ENCODE measurements at places on chromosomes 11 and 22.

- DNase-seq = no peak
Measured at GRCh38 chr11:113133071-113133470, 171.9 kb downstream of the NCAM1 start.

GRCh38 chr11:96238563-96239135, 104.3 kb downstream of the MAML2 start:
- no peak for DNase-seq

GRCh38 chr11:69700278-69701140, 3.3 kb downstream of the FGF19 start:
- no peak for DNase-seq

DNA sequence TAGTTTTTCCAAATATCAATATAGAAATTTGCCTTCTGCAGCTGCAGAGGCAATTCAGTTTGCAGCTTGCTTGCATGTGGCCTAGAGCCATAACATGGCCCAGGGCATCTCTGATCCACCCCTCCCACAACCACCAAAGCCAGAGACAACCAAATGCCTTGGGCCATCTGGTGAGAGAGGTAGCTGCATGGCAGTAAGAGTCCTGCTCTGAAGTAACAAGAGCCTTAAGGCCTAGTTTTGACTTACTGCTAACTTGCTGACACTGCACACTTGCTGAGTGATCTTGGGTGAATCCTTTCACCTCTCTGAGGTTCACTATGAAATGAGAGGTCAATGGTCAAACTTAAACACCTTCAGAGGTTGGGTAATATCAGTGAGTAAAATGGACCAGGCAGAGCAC, 4.9 kb upstream of the SPECC1L start:
- no peak for DNase-seq

DNA sequence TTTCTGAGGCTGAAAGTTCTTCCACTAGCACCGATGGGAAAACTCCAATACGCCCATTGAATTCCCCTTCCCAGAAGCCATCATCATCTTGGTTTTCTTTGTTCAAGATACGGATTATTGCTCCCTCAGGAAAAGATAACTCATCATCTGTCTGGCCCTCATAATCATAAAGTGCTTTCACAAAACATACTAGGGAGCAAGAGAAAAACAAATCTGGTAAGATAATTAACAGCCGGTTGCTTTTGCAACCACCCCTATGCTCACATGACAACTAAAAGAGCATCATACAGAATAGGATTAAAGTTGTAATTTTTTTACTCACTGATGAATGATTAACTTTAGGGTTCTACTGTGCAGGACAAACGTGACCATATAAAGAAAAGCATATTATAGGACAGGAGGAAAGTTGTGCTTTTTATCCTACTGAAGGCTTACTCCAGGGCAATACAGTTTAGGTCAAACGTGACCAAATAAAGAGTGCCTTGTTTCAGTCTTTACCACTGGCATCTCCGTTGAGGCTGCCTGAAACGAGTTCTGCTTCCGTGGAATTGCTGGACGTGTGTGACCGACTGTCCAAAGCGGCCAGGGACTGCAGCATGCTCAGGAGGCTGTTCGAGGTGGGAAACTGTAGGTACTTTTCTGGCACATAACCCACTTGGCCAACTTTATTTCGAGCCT, 28.6 kb downstream of the ATG16L2 start:
- no peak for DNase-seq

DNA sequence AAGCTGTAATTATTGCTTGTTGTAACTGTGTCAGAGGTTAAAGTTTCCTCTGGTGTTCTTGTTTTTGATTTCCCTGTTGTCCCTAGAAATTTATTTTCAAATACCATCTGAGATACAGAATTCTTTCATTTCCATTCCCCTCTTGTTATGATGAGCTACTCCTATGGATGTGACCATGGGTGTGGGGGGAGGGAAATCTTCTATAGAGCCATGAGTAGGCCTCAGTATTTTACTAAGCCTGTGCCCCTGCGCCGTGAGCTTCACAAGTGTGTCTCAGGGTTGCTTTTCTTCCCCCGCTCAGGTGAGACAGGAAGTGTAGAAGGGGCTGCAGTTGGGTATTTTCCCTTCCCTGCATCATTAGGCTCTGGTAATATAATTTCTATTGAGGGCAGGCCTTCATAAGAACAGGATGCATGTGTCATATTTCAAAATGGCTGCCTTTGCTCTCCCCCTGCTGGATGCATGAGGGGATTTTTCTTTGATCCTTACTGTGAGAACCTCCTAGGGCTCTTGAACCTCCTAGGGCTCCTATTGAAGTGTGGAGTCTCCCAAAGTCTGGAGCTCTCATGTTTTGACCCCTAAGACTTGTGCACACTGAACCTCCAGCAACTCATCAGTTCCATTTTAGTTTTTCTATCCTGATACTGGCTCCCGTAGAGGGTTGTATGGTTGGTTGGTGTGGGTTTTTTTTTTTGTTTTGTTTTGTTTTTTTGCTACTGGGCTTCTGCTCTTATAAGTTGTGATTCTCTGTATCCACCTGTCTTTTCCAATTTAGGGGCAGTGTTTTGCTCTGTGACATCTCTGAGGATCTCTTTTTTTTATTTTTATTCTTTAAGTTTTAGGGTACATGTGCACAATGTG, 658.2 kb downstream of the NTM start:
- DNase-seq = no peak

- peak; percentile 59 for DNase-seq
Measured at GRCh38 chr11:723120-723883, 17.3 kb downstream of the EPS8L2 start.

DNA sequence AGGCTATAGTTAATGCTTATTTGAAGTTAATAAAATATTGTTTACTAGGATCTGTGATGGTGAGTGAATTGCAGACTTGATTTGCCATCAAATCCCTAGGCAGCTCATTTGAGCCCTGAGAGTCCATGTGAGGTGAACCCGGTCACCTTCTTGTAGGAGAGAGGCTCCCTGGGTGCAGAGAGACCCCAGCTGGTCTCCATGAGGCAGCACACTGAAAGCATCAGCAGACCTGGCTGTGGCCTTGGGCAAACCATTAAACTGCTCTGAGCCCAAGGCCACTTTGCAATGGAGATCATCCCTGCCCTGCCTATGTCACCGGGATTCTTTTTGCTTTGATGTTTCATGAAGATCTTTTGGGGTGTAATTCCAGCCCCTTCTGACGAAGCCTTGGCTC, 125.2 kb downstream of the MICAL2 start:
- DNase-seq = no peak

- peak; percentile 93 for DNase-seq
Measured at GRCh38 chr22:46674367-46674781, 54.2 kb downstream of the GRAMD4 start.

DNA sequence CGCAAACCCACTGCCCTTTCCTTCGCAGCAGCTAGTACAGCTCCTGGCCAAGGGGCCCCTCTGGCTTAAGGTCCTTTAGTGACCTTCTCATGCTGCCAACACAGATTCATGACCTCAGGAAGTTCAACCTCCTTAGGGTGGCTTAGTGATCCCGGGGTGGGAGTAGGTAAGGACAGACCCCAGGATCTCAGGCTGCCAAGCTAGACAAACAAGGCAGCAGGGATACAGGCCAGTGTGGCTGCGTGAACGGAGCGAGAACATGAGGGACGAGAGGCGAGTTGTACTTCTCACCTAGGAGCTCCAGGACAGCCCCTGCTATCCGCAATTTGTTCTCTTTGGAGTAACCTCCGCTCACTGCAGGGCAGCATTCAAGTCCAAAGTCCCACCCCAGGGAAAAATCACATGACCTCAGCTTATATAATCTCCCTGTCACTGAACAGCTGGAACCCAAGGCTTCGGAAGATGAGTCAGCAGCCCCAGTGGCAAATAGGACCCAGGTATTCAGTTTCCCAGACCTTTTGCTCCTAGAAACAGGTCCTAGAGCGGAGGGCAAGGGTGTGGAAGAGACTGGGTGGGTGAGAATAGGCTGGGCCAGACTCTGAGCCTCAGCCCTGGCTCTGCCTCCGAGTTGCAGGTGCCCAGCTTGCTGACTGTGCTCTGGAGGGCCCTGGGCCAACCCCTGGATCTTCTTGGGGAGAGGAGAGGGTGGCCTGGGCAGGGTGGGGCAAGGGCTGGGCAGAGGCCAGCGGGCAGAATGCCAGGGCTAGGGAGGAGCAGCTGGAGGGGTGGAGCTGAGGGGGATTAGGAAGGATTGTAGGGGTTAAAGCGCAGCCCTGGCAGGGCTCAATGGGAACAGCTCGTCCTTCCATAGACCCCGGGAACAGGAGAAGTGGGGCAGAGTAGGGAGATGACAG, 13.1 kb downstream of the USP2 start:
- no peak for DNase-seq

DNA sequence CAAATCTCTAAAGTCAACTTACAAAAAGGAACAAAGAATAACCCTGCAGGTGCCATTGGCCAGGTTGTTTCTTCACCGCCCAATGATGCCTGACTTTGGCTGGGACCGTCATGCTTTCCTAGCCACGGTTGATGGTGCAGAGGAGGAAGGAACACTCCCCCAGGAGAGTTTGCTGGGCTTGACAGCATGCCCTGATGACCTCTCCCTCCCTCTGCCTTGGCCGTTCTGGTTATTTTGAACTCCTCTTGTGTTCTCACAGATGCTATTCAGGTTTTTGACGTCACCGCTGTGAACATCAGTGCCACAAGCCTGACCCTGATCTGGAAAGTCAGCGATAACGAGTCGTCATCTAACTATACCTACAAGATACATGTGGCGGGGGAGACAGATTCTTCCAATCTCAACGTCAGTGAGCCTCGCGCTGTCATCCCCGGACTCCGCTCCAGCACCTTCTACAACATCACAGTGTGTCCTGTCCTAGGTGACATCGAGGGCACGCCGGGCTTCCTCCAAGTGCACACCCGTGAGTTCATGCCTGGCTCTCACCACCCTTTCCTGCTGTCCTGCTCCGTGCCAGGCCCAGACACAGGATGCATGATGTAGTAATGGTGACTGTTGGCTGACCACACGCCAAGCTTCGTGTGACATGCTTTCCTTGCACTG, 89.0 kb upstream of the OR4B1 start:
- DNase-seq = no peak

DNA sequence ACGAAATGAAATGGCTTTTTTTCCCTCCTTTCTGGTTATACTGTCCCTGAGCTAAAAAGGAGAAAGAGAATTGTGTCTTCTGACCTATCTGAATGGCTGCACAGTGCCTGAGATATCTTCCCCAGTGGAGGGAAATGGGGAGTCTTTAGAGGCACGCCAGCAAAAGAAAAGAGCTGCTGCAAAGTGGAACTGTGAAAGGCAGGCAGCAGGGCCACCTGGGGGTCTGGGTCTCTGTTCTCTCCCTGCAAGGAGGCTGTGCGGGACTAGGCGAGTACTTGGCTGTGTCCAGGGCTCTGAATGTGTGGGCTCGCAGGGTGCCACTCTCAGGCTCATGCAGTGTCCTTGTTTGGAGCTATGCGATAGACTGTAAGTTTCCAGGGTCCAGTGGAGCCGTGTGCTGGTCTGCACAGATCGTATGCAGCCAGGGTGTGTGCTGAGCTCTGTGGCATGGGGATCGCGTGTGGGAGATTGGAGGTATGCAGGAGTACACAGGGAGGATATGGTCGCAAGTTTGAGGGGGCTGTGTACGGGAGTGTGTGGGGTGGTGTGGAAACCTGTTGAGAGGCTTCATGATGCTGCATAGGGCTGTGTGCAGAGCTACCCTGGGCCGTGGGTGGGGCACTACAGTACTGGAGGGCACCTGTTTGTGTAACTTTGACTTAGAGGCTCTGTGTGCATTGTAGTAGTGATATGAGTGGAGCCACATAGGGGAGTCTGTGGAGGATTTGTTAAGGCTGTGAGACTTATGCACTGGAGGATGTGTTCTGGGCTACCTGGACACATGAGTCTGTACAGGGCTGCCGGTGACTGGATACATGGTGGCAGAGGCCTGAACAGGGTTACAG, 70.1 kb upstream of the OLFML1 start:
- DNase-seq = no peak

DNA sequence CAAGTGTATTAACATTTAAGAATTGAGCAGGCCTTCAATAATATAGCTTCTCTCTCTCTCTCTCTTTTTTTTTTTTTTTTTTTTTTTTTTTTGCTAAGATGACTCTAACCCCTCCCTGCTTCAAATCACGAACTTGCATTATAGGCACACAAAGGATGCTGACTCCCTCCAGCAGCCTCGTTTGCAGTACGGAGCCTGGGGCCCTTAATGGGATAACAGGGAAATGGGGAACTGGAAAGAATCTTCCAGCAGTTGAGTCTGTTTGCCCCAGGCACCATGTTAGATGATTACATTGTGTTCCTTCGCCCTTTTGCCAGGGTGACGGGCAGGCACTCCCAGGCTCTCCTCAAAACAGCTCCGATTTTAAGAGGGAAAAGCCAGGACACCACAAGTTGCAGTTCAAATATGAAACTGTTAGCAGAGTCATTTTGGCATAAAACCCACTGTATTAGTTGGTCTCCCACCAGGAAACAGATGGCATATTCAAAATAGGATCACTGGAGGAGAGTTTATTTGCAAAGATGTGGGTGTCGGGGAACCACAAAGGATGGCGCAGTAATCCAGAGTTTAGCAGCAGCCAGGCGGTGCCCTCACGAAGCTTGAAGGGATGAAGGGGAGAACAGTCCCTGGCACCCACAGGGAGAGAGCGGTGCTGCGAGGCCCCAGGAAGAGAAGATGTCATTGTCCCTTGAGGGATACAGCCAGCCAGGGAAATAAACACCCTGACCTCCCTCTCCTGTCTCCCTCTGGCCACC, 26.5 kb upstream of the TREH start:
- no peak for DNase-seq

- no peak for DNase-seq
Measured at GRCh38 chr11:44746894-44747293, 20.1 kb downstream of the TSPAN18 start.

- no peak for DNase-seq
Measured at GRCh38 chr11:27159335-27159679, 118.7 kb downstream of the BBOX1 start.

DNA sequence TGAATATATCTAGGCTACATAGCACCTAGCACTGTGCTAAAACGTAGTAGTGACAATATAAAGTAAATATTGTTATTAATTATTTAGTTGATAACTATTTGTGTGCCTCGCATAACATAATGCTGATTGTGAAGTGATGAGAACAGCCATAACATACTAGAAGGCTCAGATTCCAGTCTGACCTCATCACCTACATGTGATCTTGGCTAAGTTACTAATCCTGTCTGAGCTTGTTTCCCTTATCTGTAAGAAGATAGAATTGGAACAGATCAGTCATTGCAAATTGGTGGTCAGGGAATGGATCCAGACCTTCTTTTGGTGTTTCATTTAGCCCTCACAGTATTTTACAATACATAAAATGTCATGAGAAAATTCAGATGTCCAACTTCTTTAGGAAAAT, 103.4 kb upstream of the SEZ6L start:
- DNase-seq = no peak

DNA sequence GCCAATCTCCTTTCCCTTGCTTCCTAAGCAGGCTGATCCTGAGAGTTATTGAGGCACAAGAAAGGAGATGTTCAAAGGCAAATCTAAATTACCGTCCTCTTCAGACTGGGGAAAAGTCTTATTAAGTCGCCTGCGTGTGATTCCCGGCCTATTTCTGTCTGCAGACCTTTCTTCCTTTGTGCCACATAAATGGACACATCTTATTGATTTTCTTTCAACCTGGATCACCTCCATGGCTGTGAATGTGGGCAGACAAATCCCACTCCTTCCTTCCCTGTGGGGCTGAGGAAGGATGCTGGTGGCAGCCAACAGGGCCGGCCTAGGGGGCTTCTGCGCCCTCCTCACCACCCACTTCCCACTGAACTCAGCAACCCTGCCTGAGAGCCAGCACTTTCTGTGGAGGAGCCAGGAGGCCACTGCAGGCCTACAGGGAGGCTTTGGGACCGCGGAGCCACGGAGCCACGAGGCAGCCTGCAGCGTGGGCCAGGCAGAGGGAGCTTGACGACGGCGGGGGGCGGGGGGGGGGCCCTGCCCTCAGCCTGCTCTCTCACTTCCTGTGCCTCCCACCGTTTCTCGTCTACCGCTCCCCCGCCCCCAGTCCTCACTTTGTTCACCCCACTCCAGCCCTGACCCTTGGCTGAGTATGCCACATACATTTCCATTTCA, 73.6 kb upstream of the LMO1 start:
- DNase-seq = no peak
